ENCODE measurements at places on chromosomes 12 and 14.

DNA sequence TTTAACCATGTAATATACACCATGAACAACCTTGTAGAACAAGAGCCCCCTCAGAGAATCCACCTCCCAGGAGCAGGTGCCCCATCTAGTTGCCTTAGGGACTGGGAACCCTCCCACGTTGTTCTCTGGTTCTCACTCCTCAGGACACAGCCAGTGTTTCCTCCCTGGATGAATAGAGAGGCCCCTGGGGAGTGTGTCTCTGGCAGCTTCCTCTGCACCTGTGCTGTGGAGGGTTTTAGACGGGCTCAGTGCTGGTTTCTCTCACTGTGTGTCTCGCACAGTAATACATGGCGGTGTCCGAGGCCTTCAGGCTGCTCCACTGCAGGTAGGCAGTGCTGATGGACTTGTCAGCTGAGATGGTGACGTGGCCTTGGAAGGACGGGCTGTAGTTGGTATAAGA, 581.3 kb downstream of the TMEM121 start:
- no peak for DNase-seq

DNA sequence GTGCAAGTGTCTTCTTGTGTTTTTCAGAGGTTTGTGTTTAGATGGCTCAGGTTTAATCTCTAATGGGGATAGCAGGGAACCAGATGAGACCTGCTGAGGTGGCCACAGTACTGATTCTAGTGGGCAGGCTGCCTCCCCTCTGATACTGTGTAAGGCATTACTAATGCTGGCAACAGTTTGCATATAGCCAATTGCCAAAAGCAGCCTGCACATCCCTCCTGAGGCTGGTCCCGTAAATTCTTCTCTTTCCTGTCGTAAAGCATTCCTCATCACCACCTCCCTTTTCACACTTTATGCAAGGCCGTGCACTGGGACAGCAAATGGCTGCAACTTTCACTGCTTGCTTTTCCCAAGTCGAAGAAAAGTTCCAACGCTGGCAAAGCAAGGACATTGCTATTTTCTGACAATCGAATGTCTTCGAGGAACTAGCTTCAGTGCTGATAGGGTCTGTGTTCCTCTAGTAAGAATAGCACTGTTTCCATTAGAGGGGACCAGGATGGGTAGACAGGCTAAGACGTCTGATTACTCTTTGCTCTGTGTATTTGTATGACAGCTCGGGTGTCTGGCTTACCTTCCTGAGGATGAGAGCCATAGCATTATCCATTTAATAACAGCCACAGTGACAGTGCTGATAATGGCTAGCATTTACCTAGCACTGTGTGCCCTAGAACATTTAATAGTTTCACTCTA, 178.2 kb upstream of the HIF1A start:
- no peak for DNase-seq

GRCh38 chr14:103206836-103207387, 83.7 kb downstream of the TNFAIP2 start:
- DNase-seq, result no peak

- DNase-seq, result no peak
Observed at GRCh38 chr12:66971816-66972215, 292.9 kb upstream of the GRIP1 start.

DNA sequence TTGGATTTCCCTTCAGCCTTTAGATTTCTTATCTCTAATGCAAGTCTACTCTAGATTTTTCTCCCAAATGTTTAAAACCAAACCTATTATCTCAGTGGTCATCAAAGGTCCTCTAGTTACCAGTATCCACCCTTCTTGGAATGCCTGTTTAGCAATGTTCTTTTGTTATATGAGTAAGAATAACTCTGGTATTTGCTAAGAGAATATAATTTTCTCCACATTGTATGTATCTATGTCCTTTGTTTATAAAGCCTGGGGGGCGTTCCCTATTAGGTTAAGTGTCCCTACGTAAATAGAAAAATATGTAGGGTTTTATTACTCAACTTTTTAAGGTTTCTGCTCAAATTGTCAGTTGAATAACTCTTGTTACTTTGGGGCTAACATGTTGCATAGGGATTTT, 27.3 kb downstream of the PPM1A start:
- DNase-seq, result no peak

DNA sequence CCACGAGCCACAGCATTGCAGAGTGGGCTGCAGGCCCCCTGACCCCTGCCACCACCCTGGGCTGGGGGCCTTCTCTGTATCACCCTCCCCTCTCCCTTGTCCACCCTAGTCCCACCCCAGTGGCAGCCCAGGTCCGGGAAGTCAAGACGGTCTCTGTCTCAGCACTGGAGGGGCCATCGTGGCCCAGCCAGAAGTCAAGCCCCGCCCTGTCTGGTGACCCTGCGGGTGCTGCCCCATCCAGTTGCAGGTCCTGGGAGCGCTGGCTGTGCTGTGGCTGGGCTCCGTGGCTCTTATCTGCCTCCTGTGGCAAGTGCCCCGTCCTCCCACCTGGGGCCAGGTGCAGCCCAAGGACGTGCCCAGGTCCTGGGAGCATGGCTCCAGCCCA, 2.7 kb downstream of the PLD4 start:
- DNase-seq, result no peak

DNA sequence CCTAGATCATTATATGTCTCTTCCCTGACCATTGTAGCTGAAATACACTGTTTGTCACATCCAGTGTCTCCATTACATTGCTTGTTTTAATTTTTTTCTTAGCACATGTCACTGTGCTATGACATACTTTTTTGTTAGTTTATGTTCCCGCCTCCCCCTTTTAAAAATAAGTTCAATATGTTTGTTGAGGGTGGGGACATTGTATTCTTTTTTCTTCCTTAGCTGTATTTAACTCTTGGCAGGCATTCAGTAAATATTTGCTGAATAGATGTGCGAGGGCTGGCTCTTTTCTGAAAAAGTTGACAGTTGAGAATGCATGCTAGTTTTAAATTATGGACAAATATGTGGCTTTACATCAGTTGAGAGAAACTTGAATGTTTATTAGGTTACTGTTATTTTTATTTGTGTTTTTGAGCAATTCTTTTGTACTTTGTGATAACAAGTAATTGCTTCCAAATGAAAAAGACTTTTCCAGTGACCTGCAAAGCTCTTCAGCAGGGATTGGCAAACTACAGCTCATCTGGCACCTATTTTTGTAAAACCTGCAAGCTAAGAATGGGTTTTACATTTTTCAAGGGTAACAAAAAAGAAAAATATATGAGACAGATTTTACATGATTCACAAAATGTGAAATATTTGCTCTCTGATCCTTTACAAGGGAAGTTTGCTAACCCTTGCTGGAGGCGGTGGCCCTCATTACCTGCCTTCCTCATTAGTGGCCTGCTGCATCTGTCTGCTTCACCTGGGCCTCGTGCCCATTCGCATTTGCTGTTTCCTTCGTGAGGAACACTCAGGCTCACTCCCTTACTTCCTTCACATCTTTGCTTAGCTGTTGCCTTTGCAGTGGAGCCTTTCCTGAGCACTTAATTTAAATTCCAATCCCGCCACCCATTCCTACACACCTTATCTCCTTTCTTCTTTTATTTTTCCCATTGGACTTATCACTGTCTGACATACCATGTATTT, 229.4 kb downstream of the ERC1 start:
- no peak for DNase-seq

DNA sequence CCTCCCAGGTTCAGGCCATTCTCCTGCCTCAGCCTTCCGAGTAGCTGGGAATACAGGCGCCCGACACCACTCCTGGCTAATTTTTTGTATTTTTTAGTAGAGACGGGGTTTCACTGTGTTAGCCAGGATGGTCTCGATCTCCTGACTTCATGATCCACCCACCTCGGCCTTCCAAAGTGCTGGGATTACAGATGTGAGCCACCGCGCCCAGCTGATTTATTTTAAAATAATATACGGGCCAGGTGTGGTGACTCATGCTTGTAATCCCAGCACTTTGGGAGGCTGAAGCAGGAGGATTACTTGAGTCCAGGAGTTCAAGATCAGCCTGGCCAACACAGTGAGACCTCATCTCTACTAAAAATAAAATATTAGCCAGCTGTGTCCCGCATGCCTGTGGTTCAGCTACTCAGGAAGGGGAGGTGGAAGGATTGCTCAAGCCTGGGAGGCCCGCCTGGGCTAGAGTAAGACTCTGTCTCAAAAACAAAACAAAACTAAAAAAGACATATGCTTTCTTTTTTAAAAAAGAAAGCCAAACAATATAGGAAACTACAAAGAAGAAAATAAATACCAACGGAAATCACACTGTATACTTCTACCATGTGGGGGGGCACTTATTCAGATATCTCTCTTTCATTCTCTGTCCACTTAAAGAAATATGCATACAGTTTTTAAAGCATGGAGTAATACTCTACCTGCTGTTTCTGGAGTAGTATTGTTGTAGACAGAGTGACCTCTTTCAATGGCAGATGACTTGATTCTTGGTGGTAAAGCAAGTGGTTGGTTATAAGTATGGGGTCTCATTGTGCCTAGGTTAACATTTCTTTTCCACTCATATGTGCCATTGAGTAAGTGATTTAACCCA, 930 bp upstream of the MIA2 start:
- DNase-seq, result no peak

DNA sequence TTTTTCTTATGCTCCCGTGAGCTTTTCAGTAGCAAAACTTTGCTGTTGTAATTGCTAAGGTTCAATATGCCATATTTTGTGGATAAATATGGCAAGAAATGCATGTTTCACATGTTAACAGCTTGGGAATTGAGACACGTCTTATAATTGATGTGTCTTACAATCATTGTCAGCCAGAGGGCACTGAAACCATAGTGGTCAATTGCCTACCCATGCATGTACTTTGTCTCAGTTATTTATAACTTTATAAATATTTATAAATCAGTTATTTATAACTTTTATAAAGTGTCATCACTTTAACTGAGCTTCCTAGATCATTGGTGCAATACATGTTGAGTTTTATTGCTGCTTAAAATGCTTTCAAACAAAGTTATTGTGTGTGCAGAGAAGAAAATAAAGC, 82.0 kb downstream of the CATSPERB start:
- DNase-seq, result peak; percentile 20

DNA sequence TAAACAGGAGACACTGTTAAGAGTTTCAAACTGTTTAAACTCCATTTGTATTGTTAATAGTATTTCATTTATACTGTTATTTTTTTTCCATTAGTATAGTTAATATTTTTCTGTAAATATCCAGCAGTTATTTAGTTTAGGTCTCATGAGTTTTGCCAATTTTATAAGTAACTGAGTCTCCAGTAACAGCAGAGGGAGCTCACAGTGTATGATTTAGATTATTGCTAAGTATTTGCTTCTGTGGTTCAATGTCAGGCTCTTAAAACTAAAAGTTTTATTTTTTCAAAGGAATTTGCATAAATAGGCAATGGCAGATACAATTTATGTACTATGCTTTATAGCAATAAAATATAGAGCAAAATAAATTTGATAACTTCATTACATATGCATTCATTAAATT, 209.7 kb downstream of the ATXN7L3B start:
- DNase-seq, result peak; percentile 10

GRCh38 chr14:52070051-52070431, 1.2 kb upstream of the NID2 start:
- DNase-seq, result no peak

DNA sequence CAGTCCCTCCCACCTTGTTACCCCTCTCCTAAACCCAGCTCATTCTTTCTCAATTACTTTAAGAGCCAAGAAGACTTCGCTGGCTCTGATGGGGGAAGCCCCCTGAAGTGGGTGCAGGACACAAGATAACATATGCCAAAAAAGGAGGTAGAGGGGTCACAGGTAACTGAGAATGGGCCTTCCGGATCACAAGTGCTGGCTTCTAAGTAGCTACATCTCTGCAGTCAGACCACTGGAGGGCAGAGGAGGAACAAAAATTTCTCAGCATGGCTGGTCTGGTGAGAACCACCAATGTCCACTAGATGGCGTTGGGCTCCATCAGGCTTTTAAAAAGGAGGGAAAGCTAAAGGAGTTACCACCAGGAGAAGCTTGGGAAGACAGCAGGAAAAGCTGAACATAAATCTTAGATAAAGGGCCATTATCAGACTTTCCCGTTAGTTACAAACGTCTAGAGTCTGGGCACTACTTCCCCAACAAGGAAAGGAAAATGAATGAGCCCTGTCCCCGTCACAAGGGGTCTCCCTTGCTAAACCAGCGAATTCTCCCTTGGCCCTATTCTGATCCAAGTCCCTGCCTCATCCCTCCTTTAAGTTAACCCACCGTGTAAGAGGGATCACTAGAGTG, 11.6 kb upstream of the CDH24 start:
- DNase-seq, result peak; percentile 77

DNA sequence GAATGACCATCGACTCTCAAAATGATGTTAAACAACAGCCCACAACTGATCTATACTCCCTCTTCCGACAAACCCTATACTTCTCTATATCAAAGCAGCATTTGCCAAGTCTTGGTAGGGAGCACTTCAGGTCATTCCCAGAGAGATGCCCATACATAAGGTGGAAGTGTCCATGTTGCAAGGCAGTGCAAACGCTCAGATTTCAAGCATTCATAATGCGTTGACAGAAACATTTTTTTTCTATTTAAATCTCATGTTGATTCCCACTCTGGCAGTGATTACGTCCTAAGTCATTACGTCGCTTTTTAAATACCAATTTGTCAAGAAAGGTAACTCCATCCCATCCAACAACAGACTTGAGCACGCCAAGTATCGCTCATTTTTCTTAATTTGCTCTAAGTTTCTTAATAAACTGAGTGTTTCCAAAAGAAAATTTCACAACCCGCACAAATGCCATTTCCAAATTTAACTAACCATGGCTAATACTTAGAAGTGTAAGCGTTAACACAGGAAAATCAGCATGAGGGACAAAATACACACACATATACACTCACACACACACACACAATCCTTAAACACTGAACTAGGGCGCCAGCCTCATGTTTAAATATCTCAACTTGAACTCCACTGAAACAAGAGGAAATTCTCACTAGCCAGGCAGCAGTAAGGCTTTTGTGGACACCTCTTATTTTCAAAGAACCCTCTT, 1.1 kb downstream of the GXYLT1 start:
- DNase-seq, result peak; percentile 49

GRCh38 chr14:52310541-52310940, 3.6 kb upstream of the PTGER2 start:
- DNase-seq, result no peak

- no peak for DNase-seq
Observed at GRCh38 chr14:81519200-81520011, 14.2 kb downstream of the SEL1L start.

DNA sequence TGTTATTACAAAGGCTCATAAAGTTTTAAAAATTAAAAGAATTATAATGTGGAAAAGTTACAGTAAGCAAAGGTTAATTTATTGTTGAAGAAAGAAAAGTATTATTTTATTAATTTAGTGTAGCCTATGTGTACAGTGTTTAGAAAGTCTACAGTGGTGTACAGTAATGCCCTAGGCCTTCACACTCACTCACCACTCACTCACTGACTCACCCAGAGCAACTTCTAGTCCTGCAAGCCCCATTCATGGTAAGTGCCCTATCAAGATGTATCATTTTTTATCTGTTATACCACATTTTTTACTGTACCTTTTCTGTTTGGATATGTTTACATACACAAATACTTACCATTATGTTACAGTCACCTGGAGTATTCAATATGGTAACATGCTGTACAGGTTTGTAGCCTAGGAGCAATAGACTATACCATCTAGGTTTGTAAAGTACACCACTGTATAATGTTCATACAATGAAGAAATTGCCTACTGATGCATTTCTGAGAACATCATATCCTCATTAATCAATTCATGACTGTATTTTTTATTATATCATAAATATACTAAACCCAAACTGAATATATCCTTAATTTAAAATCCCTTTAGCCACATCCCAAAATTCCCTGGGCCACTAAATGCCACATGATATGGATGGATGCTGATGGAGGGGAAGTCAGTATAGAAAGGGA, 43.6 kb upstream of the NID2 start:
- DNase-seq, result no peak

- DNase-seq, result no peak
Observed at GRCh38 chr12:102551186-102551585, 70.8 kb upstream of the IGF1 start.

- DNase-seq, result no peak
Observed at GRCh38 chr14:58488550-58488949, 61.0 kb downstream of the KIAA0586 start.
